ENCODE measurements at places on chromosomes 4 and X.
A peak's percentile ranks its signal among the peaks of the same experiment; 100 is the strongest.

- DNase-seq, result no peak
Measured at GRCh38 chr4:7647186-7647585, 212.5 kb upstream of the PSAPL1 start.

GRCh38 chr4:163448540-163449203 lies 24.9 kb downstream of the TKTL2 start:
- no peak for DNase-seq

- DNase-seq, result no peak
Measured at GRCh38 chrX:156000361-156000926, 2.9 kb downstream of the IL9R start.

GRCh38 chr4:98496152-98496845 lies 162.1 kb downstream of the TSPAN5 start:
- DNase-seq, result no peak

GRCh38 chr4:54085284-54085683 lies 14.7 kb upstream of the GSX2 start:
- peak; percentile 41 for DNase-seq

- no peak for DNase-seq
Measured at GRCh38 chr4:2487632-2488031, 18.7 kb downstream of the RNF4 start.

GRCh38 chr4:87366521-87367162 lies 24.3 kb downstream of the HSD17B11 start:
- no peak for DNase-seq

DNA sequence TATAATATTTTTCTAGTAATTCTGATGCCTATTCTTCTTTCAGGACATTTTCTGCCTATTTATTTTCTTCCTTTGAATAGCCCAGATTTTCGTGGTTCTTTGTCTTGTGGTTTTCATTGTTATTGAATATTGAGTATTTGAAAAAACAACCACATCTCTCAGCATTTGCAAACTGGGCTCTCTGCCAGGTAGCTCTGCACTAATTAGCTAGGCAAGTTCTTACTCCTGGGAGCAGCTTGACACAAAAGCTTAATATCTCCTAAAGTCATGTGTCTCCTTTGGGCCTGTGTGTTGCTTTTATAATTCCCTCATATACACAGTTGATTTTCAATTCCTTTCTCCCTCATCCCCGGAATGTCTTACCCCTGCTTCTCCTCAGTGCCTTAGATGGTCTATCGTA lies 413.5 kb upstream of the GRIA3 start:
- DNase-seq, result no peak

DNA sequence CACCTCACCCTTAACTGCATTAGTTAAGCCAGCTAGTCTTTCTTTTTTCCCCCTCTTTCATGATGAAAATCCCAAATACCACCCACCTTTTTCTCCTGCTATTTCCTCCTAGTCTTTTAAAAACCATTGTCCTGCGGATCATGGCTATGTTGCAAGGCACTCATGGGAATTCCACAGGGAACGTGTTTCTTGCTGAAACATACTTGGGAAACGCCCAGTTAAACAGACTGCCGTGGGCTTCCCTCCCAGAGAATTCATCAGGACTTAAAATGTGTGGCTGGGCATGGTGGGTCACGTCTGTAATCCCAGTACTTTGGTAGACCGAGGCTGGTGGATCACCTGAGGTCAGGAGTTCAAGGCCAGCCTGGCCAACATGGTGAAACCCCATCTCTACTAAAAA lies 32.2 kb downstream of the XG start:
- DNase-seq, result no peak

DNA sequence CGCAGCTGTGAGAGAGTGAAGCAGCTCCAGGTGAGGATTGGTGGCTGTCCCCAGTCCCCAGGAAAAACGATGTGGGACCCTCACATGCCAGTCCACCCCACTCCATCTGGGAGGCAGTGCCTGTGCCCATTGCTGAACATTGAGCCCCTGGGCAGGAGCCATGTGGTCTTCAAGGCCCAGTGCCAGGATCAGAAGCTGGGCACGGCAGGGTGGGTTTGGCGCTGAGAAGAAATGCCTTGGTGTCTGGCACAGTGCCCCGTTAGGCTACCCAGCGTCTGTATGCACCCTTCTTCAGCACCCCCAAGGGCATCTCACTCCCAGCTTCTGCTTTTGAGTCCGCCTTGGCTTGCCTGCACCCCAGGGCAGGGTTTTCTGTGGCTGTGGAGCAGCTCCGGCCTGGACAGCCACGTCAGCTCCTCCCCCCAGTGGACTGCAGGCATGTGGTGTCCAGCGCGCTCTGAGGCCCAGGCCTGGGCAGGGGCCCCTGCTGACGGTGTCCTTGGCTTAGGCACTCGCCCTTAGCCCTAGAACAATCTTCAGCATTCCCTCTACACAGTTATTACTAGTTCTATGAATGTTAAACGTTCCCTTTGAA lies 28.6 kb downstream of the RGS12 start:
- no peak for DNase-seq

DNA sequence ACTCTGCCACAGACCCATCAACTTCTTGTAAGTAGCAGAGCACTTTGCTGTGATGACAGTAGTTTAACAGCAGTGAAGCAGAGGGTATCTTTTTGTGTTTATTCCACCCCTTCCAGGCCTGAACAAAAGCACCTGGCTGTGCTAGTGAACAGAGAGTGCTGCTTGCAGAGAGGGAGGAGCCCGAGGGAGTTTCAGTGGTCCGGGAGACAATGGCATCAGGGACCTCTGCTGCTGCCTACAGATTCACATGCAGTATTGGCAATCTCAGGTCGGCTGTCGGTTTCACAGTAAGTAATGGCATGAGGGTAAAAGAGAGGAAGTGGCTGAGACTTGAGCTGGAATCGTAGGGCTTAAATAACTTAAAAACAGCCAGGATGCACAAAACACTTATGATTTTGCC lies 755.8 kb downstream of the RPA4 start:
- no peak for DNase-seq

DNA sequence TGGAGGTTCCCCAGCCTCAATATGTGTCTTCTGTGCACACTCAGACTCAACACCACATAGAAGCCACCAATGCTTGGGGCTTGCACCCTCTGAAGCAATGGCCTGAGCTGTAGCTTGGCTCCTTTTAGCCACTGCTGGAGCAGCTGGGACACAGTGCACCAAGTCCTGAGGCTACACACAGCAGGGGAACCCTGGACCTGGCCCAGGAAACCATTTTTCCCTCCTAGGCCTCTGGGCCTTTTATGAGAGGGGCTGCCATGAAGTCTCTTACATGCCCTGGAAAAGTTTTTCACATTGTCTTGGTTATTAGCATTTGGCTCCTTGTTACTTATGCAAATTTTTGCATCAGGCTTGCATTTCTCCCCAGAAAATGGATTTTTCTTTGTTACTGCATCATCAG lies 306.2 kb downstream of the CPXCR1 start:
- no peak for DNase-seq

GRCh38 chr4:153204247-153204671 lies at the start of gene TRIM2:
TRIM2 (plus strand) TSS chr4:153204443; CDS start chr4:153204531, 88 bp downstream.
- peak; percentile 40 for DNase-seq

GRCh38 chr4:89212666-89213381 lies 94.8 kb downstream of the GPRIN3 start:
- DNase-seq, result no peak

DNA sequence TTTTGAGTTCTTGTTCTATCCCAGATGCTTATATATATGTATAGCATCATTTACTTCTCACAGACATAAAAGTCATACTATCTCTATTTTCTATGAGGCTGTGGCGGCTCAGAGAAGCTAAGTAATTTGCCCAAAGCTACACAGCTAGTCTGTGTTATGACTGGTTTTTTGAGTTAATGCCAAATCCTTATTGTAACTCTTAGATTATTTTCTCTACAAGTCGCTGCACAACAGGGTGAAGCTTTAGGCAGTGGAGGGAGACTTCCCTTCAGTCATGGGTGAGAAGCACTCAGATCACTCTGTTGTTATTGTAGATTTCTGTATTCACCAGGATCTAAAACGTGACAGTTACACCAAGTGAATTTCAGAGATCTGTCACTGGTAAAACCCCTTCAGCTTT lies 48.1 kb downstream of the WWC2 start:
- no peak for DNase-seq

DNA sequence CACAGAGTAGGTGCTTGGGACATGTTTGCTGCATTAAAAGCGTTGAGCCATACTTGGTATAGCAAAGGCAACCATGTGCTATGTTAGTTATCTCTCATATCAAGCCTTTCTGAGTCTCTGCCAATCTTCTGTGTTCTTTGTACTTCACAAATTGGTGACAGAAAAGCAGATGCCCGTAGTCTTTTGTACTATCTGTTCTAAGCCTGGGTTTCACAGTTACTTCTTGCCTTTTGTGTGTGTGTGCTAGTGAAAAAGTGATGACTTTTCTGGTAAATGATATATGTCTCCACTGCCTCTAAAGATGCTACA lies 16.1 kb upstream of the KLHL2 start:
- DNase-seq, result peak; percentile 42

All from OCI-M1 (cell line).